AG20443 (cell line): ENCODE measurements at places on chromosomes 11 and 22.

- peak; percentile 32 for DNase-seq
Observed at GRCh38 chr22:36765943-36766450, 9.9 kb downstream of the IFT27 start.

- DNase-seq: no peak
Observed at GRCh38 chr11:69746752-69747742, 28.1 kb downstream of the FGF4 start.

- no peak for DNase-seq
Observed at GRCh38 chr11:35974882-35975589, 31.2 kb downstream of the LDLRAD3 start.

- DNase-seq: no peak
Observed at GRCh38 chr22:43375951-43376455, 32.8 kb upstream of the SCUBE1 start.

DNA sequence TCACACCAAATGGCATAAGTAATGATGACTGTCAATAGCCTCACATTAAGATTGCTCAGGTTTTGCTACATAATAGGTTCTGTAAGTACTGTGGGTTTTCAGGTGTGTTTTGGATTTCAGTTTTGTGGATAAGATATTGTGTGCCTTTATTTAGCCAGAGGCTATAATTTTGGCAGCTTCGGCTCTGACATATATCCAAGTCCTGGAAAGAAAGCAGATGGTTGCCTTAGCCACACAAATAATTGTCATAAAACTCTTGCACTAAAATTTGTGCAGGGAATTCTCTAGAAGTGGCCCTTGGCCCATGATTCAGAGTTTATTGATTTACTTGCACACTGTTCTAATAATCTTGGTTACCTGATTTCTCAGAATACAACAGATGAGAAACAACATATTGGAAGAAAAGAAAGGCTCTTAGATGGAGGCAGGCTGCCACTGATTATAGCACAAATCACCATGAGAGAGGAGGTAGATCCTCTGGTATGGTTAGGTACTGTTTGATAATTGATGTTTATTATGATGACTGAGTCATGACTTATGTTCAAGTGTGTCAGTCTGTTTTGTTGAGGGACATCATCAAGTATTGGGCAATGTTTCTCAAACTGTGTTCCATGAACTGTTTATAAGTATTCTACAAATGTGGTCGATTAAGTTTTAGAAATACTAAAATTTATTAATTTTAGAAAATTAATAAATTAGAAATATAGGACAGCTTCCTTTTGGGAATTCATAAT, 9.6 kb downstream of the REXO2 start:
- no peak for DNase-seq

DNA sequence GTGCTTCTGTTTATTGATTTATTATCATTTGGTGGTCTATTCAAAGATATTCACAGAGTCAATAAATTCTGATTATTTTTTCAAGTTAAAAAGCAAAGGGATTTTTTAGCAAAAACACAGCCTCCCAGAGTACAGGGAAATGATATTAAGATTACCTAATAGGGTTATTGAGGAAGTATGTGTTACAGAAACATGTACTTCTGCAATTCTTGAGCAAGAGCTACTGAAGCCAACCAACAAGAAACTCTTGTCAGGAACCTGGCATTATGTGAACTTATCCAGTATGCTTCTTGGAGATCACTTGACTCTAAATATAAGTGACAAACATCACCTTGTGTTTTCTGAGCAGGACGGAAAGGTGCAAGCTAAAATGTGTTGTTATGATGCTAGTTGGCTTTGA, 42.0 kb upstream of the CARD18 start:
- peak; percentile 10 for DNase-seq

GRCh38 chr11:2398664-2399355, 1.7 kb upstream of the TSSC4 start:
- no peak for DNase-seq

- DNase-seq: no peak
Observed at GRCh38 chr11:58046231-58046630, 15.5 kb downstream of the OR6Q1 start.

- no peak for DNase-seq
Observed at GRCh38 chr22:38222797-38223119, 21.0 kb downstream of the MAFF start.

DNA sequence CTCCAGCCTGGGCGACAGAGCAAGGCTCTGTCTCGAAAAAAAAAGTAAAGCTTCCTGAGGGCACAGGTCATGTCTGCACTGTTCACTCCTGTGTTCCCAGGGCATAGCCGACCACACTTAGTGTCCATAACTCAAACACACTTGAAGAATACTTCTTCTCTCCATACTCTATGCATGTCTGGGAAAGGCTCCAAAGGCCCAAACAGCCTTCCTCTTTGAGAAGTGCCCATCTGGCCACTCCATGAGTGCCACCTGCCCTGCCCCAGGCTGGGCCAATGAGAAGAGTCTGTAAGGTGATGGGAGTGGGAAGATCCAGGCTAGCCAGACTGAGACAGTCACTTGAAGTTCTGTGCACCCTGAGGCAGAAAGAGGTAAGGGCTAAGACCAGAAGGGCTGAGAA, 24.7 kb downstream of the DGCR2 start:
- no peak for DNase-seq

DNA sequence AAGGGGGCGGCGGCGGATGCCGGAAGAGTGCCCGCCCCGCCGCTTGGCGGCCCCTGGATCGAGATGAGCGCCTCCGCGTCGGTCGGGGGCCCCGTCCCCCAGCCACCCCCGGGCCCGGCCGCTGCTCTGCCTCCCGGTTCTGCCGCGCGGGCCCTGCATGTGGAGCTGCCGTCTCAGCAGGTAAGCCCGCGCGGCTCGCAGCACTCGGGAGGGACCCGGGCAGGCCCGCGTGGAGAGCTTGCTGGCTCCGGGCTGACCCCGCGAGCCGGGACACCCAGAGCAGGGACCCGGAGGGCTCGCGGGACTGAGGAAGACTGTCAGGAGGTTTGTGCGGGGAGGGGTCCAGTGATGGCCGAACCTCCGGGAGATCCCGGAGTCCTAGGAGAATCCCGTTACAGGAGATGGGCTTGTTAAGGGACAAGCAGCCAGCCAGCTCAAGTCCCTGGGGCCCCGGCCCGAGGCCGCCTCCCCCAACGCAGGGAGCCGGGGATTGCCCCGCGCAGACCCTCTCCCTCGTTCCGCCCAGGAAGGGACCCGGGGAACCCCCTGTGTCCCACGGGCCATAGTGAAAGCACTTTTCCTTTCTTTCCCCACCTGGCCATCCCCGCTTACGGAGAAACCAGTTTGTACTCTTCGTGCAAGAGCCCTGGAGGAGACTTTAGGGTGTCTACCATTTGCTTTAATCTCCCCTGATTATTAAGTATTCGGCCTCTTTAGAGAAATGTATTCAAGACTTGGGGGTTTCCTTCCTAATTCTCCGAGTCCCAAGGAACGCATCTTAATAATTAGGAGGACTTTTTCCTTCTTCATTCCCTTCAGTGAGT, 547 bp downstream of the UVRAG start:
- peak; percentile 66 for DNase-seq

DNA sequence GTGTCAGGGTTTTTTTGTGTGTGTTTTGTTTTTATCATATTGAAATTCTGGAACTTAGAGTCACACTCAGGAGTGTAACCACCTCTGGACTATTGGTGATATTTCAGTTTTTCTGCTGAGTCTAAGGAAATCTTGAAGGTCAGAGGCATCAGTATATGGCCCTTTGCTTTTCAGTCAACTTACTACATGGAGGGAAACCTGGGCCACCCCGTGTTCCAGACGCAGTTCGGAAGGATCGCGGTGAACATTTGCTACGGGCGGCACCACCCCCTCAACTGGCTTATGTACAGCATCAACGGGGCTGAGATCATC, 19.9 kb downstream of the UPB1 start:
- DNase-seq: no peak

- no peak for DNase-seq
Observed at GRCh38 chr11:124233376-124233775, 7.5 kb upstream of the OR8G1 start.

GRCh38 chr11:1310772-1311468, 1.5 kb upstream of the TOLLIP start:
- no peak for DNase-seq

GRCh38 chr11:46427364-46427763, 35.8 kb upstream of the CHRM4 start:
- no peak for DNase-seq

GRCh38 chr22:26450453-26451185, 21.6 kb downstream of the ASPHD2 start:
- DNase-seq: no peak

GRCh38 chr11:43992834-43993637, 50.6 kb downstream of the C11orf96 start:
- DNase-seq: no peak

GRCh38 chr11:95379479-95379878, 148.5 kb upstream of the SESN3 start:
- DNase-seq: no peak

DNA sequence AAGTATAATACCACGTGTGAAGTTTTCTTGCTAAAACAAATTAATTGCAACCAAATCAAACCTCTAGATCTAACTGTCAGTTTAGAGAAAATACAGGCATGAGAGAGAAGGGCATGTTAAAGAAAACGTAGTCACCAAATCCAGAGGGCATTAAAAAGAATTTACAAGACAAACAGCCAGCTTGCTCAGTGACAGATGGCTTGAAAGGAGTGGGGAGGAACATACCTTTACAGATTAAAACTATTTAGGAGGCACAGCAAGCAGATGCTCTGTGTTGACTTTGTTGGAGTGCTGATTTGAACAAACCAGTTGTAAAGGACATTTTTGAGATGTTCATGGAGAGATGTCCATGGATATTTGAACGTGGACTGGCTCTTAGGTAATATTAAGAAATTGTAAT, 96.9 kb downstream of the ATXN10 start:
- no peak for DNase-seq

DNA sequence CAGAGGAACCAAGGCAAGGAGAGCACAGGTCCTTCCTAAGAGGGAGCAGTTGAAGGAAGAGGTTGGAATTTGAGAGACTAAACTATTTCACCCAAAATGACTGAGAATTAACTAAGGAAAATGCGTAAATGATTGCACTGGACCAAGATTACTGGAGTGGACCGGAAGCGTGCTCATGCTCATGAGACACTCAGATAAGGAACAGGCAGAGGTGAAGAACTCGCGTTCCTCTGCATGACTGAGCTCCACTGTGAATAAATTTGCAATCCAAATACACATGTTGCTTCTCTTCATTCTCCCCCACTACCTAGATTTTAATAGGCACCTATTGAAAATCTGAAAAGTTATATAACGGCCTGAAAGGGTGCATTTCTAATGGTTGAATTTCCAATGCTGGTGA, 207.0 kb downstream of the KIRREL3 start:
- no peak for DNase-seq

DNA sequence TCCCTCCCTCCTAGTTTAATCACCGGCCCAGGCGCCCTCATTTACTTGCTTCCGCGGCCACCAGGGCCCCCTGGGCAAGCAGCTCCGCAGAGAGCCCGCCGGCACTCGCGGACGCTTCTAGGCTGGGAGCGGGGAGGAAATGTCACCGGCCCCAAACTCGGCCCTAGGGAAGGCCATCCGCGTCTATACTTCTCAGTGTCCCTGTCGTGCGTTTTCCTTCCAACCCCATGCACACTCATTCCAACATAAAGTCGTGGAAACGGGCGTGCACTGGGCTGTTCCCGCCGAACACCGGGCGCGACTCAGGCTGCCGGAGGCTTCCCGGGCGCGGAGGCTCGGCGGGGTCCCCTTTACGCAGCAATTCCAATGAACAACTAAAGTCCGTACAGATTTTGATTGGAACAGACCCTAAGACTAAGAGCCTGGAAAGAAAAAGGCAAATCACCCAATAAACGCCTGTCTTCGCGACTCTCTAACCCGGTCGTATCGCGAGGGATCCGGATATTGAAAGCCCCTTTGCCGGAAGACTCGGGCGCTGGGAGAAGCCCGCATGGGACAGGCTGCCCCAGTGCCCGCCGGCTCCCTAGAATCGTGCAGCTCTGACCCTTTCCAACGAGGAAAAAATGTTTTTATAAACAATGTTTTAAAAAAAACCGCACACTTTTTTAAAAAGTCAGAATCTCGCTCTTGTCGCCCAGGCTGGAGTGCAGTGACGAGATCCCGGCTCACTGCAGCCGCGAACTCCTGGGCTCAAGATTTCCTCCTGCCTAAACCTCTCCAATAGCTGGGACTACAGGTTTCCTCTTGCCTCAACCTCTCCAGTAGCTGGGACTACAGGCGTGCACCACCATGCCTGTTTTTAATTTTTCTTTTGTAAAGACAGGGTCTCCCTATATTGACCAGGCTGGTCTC, 1.3 kb upstream of the BARX2 start:
- DNase-seq: peak; percentile 24

DNA sequence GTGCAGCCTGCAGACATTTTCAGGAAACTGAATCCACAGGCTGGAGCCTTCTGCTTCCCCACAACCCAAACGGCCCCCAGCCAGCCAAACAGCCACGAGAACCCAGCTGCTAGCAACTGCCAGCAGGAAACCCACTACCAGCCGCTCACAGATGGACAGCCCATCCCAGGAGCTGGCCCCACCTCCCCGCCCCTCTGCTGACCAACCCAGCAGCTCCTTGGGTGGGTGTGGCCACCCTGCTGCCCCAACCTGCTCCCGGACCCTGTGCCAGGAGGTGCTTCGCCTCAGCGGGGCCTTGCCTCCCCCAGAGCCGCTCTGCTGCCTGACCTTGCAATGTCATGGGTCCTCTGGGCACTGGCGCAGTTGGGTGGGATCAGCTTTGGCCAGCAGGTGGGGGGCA, 8.2 kb upstream of the CCDC188 start:
- DNase-seq: no peak

DNA sequence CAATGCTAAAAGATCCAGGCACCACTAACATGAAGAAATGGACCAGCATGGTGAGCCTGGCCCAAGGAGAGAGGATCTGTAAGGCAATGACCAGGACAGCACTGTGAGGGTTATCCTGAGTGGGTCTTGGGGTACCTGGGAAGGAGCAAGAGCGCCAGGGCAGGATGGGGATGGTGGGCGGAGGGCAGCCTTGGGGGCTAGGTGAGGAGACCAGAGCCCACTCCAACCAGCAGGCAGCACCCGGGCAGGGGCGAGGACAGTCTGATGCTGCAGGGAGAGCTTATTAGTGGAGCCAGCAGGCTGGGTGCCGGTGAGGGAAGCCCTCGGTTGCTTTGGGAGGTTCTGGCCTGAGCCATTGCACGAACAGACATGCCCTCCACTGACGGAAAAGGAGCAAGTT, 10.7 kb upstream of the NAP1L4 start:
- DNase-seq: no peak

DNA sequence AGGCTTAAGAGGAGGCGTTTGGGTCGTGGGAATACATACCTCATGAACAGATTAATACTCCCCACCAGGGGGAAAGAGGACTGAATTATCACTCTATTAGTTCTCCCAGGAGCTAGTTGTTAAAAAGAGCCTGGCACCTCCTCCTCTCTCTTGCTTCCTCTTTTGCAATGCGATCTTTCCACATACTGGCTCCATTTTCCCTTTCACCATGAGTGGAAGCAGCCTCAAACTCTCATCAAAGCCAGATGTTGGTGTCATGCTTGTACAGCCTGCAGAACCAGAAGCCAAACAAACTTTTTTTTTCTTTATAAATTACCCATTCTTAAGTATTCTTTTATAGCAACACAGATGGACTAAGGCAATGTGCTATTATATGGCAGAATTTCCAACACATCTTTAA, 258.5 kb downstream of the FAM76B start:
- peak; percentile 49 for DNase-seq

- DNase-seq: peak; percentile 68
Observed at GRCh38 chr11:128424851-128425285, 162.5 kb downstream of the ETS1 start.
